ENCODE measurements at places on chromosomes 7 and 10. TPM values are rescaled to one million over a fixed set of nuclear protein-coding genes. Genes with fewer than 3 reads are reported as not detected.

UTF1 gene
- not detected for total RNA-seq

UNCX gene
- total RNA-seq: not detected

LRRD1 gene
- total RNA-seq: not detected

ZNF488 gene
- 0.39 TPM for total RNA-seq

CHAT gene
- not detected for total RNA-seq

HYAL4 gene
- not detected for total RNA-seq

BTBD16 gene
- 0.15 TPM for total RNA-seq

PLAU gene
- total RNA-seq: 758 TPM

MYPN gene
- not detected for total RNA-seq

BAIAP2L1 gene
- 34.1 TPM for total RNA-seq

NEUROG3 gene
- not detected for total RNA-seq

DRGX gene
- not detected for total RNA-seq

NXPH1 gene
- not detected for total RNA-seq

LIPK gene
- not detected for total RNA-seq

ERVW-1 gene
- total RNA-seq: not detected

GSTO2 gene
- 50.1 TPM for total RNA-seq

FOXP2 gene
- not detected for total RNA-seq

TFEC gene
- total RNA-seq: not detected

RGS10 gene
- 87.4 TPM for total RNA-seq

SUFU gene
- 3.4 TPM for total RNA-seq

ZNF3 gene
- total RNA-seq: 11.4 TPM

SGMS1 gene
- 37.7 TPM for total RNA-seq

RAB18 gene
- 42.3 TPM for total RNA-seq

CALCR gene
- total RNA-seq: not detected

SSC4D gene
- total RNA-seq: 0.87 TPM

PPP1R17 gene
- not detected for total RNA-seq

SLC29A4 gene
- 8.6 TPM for total RNA-seq

RPEL1 gene
- 0.04 TPM for total RNA-seq

ATP5F1C gene
- total RNA-seq: 349 TPM

USP54 gene
- 5.3 TPM for total RNA-seq

ACTL6B gene
- total RNA-seq: not detected

Data from hair follicular keratinocyte (primary cell).